ENCODE measurements at places on chromosomes 1 and 21. TPM values are rescaled to one million over a fixed set of nuclear protein-coding genes. Genes with fewer than 3 reads are reported as not detected.

DNA sequence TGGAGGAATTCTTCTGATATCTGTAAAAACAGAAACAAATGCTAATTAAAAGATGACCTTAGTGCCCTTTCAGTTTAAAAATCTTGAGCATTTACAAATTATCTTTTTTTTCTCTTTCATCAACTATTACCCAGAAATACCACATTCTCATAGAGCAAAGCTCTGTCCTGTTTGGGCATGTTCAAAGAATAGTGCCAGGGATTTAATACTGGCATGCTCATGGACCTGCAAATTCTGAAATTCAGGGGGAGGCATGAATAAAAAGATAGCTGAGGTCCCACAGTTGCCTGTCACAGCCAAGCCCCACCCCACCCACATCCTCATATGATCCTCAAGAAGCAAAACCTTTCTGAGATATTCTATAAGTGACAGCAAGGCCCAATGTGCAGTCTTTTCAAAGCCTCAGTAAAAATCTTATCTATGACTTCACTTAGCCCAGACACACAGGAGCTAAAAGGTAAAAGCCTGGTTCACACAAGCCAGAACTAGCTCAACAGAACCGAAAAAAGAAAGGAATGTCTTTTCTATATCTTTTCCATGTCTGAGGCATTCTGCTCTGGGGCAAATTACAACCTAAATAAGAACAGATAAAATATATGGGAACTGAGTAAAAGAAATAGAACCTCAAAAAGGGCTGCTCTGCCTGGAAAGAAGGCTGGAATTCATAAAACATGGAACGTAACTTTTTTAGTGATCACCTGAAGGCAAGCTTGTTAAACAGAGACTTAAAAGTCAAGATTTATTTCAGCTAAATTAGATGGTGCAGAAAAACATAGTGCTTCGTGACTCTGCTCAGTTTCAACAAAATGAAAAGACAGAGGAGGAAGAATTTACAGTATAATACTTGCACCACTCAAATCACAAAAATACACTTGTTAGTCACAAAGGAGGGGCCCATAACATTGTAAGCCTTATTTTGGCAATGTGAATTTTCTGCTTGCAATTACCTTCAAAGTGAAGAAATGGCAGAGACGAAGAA lies 11.0 kb downstream of the WLS start:
- DNase-seq, result no peak

- DNase-seq, result no peak
These were observed 19.4 kb downstream of the COL6A1 start for GRCh38 chr21:46000731-46001641.

SLC6A17 gene
- 0.89 TPM for polyA plus RNA-seq

- no peak for DNase-seq
These were observed 13.7 kb upstream of the DUSP12 start for GRCh38 chr1:161735837-161736236.

DNA sequence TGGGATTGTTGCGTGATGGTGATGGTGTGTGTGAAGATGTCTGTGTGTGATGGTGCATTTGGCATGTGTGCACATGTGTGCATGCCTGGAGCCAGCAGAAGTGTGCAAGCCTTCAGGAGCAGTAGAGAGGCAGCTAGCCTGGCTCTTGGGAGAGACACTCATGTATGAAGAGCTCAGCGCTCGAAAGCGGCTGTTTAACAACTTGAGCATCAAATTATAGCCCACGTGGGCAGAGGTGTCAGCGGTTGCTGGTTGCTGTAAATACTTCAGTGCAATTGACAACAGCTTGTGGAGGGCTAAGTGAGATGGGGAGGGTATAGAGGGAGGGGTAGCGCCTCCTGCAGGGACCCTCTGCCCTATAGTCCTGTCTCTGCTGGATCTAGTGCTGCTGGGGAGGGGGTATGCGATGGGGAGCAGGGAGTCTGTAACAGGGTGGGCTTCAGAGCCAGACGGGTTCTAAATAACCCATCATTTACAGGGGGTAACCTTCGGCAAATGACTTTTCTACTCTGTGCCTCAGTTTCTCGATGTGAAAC lies 21.5 kb downstream of the FOXD2 start:
- DNase-seq, result no peak

GIPC2 gene
- 21.2 TPM for polyA plus RNA-seq

- DNase-seq, result no peak
These were observed 5.1 kb upstream of the LAMTOR5 start for GRCh38 chr1:110412576-110412975.

APP gene
- 945 TPM for polyA plus RNA-seq

Data from right renal cortex interstitium (tissue), 3 donors.